Karpas-422 (cell line): ENCODE measurements at places on chromosomes 5 and 9. TPM values are rescaled to one million over a fixed set of nuclear protein-coding genes. Genes with fewer than 3 reads are reported as not detected.

Gene EPB41L4A
- 0.63 and 1.3 TPM in 2 replicates for total RNA-seq

Gene FUT7
- total RNA-seq: not detected in 2 replicates

DNA sequence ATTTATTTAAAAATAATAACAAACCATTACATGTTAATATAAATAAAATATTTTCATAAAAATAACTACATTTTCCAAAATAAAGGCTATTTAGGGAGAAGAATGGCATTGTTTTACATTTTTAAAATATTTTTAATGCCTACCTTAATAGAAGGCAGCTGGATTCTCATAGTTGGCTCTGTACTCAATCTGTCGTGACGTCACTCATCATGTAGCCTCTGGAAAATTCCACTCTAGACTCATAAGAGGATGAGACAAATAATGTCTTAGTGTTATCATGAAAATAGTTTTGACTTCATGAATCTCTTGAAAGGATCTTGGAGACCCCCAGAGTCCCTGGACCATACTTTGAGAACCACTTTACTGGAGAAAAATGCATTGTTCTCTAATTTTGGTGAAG, 93.1 kb downstream of the NXNL2 start:
- no peak for DNase-seq

DNA sequence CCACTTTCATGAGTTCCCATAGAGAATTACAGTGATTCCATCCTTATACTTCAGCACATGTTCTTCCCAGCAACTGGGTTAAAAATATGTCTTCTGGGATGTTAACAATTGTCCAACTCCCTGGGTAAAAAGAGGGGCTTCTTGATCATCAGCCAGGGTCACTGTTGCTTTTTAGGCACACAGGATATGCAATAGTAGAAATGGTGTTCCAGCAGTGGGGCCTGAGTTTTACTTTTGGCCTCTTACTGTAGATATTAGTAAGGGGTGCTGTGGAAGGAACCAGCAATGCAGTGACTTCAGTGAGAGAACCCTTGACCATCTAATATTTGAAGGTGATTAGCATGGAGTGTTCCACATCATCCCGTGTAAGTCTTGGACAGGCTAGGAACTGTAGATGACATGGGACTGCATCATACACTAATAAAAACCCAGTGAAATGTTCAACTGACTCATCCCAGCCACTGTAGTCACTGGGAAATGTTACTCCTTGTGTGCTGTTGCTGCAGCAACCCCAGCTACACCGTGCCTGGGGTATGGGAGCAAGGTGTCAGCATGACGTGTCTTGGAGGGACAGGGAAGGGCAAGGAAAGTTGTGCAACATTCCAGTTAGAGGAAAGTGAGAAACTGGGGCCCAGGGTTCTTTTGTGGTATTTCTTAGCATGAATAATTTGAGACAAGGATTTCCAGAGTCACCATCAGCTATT, 610.9 kb downstream of the RAB3C start:
- DNase-seq: no peak

Gene C9orf50
- not detected in 2 replicates for total RNA-seq

Gene FAM200C
- 0.76 and 2.0 TPM in 2 replicates for total RNA-seq

Gene ANXA2R
- total RNA-seq: 9.0 and 15.3 TPM in 2 replicates

DNA sequence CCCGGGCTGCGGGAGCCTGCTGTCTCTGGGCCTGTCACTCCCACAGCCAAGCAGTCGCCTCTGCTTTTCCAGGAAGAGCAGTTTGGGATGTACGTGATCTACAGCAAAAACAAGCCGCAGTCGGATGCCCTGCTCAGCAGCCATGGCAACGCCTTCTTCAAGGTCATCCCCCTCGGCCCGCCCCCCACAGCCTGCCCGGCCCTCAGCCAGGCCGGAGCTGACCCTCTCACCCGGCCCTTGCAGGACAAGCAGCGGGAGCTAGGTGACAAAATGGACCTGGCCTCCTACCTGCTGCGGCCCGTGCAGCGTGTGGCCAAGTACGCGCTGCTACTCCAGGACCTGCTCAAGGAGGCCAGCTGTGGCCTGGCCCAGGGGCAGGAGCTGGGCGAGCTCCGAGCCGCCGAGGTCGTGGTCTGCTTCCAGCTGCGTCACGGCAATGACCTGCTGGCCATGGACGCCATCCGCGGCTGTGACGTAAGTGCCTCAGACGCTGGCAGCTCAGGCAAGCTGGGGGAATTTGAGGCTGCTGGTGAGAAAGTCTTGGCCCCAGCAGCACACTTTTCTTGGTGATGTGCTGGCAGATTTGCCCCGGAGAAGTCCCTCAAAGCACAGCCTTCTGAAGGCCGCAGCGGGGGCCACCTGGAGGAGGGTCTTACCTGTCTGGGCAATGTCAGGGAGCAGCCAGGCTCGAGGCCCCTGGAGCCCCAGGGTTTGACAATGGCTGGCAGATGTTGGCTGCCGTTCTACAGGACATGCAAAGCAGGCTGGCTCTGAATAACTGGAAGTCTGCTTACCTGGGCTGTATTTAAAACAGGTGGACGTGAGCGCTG, 20.1 kb upstream of the LRRC14B start:
- no peak for DNase-seq

DNA sequence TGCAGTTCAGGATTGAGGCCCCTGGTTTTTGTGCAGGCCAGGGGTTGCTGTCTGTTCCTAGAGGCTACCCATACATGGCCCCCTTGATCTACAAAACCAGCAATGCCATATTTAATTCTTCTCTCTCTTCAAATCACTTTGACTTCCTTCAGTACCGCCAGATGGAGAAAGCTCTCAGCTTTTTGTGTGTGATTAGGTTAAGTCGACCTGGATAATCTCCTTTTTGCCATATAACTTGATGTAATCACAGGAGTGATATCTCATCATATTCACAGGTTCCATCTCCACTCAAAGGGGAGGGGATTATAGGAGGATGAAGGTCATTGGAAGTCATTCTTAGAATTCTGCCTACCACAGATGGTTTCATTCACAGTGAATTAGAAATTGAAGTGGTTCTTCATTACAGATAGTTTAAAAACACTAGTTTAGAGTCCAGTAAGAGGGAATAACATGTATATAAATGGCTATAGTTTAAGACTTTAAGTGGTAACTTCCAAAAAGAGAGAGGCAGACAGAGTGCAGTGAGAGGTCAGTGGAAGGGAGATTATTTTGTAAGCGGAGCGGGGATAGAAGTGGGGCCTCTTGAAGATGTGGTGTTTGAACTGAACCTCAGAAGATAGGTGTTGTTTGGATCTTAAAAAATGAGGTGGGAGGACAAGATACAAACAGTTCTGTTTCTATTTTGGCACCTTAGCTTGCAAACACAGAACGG, 85.9 kb downstream of the GALNT10 start:
- no peak for DNase-seq

Gene CEL
- 0.19 and 1.9 TPM in 2 replicates for total RNA-seq

GRCh38 chr5:80629281-80629680, 25.2 kb upstream of the MSH3 start:
- no peak for DNase-seq

Gene DNLZ
- total RNA-seq: 40.1 and 104 TPM in 2 replicates

Gene OCLN
- total RNA-seq: 2.8 and 3.5 TPM in 2 replicates

DNA sequence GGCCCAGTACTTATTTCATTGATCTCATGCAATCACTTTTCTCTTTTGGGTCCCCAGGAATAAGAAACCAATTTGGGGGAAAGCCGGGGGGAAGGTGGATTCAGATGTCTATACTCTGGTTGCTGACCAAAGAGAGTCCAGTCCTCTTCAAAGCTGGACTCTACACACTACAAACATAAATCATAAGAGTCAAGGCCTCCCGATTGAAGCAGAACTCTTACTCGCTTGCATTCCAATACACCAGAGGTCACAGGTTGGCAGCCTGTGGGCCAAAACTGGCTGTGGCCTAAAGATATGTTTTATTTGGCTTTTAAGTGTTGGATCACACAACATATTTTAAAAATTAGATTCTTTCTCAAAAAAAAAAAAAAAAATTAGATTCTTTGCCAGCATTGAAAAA, 311.4 kb upstream of the MSX2 start:
- DNase-seq: no peak

DNA sequence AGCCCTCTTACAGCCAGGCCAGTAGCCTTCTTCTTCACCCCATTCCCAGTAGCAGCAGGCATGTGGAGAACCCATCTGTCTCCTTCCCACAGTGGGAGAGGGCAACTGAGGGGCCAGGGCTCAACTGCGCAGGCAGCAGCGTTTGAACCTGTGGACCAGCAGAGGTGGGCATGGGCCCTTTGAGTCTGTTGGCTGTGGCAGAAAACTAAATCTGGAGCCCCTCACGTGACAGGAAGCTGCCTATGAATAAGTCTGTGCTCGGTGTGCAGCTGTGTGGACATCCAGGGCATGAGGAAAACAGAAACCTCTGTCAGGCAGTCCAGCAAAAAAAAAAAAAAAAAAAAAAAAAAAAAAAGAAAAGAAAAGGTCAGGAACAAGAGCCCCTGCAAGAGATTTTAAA, 189.2 kb upstream of the NR3C1 start:
- peak; percentile 87 for DNase-seq

Gene LCN6
- total RNA-seq: not detected in 2 replicates

DNA sequence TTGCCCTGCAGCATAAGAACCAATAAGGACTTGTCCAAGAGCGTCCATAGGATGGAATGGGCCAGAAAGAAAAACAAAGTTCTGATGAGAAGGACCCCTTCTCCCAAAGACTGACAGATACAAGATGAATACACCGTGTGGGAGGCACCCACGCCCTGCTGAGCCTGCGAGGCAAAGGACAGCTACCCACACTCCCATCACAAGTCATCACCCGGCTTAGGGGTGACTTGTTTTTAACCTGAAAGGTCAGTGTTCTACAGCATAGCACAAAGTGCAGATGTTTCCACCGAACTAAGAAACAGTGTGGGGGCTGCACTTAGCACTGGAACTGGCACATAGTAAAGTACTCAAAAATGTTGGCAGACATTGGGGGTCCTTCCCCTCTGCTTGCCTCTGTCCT, 13.9 kb downstream of the TNIP1 start:
- no peak for DNase-seq

GRCh38 chr9:109113892-109114609, 5.7 kb downstream of the TMEM245 start:
- peak; percentile 38 for DNase-seq

DNA sequence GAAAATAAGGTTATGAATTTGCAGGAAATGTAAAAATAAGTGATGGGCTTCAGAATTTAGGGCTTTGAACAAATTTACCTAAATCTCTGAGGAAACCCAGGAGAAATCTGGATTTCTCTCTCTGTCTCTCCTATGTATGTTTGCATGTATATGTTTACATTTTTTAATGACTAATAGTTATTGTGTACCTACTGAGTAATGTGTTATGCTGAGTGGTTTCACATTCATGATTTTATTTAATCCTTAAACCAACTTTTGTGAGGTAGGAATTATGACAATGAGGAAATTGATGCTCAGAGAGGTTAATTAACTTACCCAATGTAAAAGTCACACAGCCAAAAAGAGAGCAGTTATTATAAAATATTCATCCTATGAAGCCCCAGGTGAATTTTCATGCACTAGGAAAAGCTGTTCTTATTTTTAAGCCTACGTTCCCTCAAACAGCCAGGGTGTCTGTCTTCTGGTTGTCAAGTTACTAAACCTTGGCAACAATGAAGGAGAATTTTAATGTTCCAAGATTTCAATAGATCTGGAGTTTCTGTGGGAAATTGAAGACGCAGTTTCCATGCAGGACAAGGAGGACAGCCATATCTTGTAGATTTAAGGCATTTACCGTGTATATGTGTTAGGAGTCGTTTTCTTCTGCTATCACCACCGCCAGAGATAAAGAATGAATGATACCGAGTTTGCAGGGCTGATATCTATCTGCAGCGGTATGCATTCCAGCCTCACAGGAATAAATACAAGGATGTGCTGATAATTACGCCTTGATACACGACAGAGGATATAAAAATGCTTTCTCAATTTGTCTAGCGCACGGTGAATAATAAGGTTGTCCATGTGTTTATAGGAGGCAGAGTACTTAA, 484.8 kb downstream of the ZSWIM6 start:
- DNase-seq: no peak

DNA sequence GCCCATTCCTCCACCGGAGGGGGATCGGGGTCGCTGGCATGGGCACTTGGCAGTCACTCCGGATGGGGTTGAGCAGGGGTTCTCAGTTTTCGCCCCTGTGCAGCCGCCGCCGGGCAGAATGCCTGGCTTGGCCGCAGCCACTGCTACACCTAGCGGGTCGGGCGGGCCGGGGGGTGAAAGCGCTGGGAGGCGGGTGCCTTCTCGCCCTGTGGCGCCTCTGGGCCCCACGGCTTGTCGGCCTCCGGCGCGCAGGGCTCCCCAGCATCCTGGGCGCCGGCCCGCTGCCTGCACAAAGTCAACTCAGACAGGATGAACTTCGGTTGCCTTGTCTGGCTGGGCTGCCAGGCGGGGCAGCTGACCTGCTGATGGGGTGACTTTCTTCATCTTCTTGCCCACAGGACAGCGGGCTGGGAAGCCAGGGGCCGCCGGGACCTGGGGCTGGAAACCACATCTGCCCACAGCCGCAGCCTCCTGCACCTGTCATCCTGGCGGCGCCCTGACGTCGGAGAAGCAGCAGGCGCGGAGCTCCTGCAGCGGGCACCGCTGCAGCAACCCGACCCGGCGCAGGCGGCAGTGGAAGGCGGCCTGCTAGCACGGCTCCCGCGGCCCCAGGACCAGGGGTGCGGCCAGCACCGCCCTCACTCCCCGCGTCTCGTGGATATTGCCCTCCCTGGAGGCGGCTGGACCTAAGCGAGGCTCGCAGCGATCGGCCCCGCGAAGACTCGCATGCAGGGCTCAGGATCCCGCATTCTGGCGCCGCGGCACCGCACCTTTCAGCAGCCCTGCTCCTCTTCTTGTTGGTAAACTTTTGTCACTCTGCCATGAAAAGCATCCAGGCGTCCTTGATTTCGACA, 1.3 kb upstream of the ANKRD18A start:
- no peak for DNase-seq

- peak; percentile 73 for DNase-seq
These were observed 637.7 kb downstream of the SEMA5A start for GRCh38 chr5:8908055-8908683.

Gene PCDHAC2
- total RNA-seq: not detected in 2 replicates

- DNase-seq: no peak
These were observed 762.1 kb upstream of the PTPRD start for GRCh38 chr9:11374926-11375325.

- DNase-seq: no peak
These were observed 157.2 kb upstream of the CD180 start for GRCh38 chr5:67353500-67354450.

- DNase-seq: peak; percentile 94
These were observed 13.8 kb downstream of the CD74 start for GRCh38 chr5:150398722-150399523.

DNA sequence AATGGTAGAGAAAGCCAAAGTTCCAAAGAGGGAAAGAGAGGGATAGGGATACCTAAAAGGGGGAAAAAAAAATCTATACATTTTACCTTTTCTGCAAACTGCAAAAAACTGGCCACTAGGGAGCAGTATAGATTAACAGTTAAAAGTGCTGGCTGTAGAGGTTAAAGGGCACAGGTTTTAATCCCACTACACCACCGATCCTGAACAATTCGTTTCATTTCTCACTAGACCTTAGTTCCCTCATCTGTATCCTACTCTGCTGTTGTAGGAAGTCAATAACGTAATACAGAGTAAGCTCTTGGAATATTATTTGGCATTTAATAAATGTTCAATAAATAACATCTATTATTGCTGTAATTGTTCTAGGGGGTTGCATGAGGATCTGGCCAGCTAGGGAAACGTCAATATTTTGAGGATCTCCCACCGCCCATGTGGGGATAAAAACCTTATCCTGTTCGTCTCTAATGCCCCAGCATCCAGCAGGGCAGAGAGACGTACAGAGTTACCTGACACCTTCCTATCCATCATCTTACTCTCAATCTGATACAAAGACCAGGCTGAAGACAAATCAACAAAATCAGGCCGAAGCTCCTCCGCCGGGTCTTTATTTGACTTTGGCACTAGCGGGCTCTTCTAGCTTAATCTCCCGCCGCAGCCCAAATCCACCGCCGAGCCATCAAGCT, 757 bp downstream of the CDC26 start:
- DNase-seq: peak; percentile 85

GRCh38 chr5:111422747-111423720, 89.3 kb downstream of the STARD4 start:
- no peak for DNase-seq

Gene IFNK
- not detected in 2 replicates for total RNA-seq
